ENCODE measurements at places on chromosomes 4 and X.

DNA sequence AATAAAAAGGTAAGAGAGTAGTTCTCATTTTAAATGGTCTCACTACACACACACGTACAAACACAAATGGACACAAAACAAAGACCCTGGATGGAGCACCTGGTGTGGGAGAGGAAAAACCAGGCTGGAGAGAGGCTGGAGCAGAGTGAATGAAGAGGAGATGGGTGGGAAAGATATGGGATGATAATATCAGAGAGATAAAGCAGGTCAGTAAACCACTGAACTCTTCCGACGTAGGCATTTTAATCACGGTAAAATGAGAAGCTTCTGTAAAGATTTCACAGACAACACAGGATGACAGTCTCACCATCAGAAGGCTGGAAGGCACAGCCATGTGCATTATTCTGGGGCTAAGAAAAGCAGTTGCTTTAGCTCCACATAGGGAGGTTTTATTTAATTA is 532.8 kb downstream of the KCNIP4 start:
- DNase-seq = no peak

DNA sequence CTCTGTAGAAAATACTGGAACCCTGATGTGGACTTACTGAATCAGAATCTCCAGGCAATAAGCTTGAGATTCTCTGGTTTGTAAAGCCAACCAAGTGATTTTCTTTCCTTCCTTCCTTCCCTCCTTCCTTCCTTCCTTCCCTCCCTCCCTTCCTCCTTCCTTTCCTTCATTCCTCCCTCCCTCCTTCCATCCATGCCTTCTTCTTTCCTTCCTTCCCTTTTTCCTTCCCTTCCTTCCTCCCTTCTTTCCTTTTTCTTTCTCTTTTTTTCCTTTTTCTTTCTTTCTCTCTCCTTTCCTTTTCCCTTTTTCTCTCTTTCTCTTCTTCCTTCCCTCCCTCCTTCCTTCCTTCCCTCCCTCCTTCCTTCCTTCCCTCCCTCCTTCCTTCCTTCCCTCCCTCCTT is 450.8 kb downstream of the GRXCR1 start:
- no peak for DNase-seq

- no peak for DNase-seq
These were observed 24.6 kb upstream of the LRBA start for GRCh38 chr4:151039733-151040132.

GRCh38 chr4:98673978-98674377 is 15.6 kb upstream of the TSPAN5 start:
- DNase-seq = no peak

GRCh38 chr4:177275999-177276398 is 33.7 kb upstream of the NEIL3 start:
- no peak for DNase-seq

DNA sequence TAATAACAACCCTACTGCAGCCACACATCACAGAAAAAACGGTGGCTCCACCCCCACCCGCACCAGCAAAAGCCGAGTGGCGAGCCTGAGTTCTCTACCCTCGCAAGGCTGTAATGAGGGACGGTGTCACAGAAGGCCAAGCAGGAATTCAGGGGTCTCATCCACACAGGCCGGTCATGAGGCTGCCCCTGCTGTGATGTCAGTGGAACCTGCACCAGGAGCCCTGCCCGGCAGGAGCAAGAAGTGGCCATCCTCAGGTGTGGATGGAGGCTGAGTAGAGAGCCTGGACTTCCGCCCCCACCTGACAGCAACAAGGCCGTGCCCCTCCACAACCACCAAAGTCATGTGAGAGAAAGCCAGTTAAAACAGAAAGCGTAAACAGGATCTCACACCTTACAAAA is 20.6 kb downstream of the LYAR start:
- DNase-seq = no peak

DNA sequence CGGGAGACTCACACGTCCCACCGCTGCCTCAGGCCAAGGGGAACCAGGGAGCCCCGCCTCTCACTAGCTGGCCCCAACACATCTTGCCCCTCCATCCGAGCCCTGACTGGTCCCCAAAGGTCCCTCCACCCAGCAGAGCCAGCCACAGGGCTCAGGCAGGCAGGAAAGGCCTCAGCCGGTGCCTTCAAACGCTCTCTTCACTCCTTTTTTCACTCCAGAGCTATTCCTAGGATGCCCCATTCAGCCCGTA is 1.5 kb upstream of the ARHGAP4 start:
- no peak for DNase-seq

GRCh38 chr4:172826861-172827260 is 341.8 kb upstream of the GALNT7 start:
- DNase-seq = no peak

GRCh38 chr4:84977396-84977795 is 10.9 kb upstream of the WDFY3 start:
- no peak for DNase-seq

- no peak for DNase-seq
These were observed 59.2 kb upstream of the CD99 start for GRCh38 chrX:2631743-2632532.
